ENCODE measurements at places on chromosomes 5 and 9.

DNA sequence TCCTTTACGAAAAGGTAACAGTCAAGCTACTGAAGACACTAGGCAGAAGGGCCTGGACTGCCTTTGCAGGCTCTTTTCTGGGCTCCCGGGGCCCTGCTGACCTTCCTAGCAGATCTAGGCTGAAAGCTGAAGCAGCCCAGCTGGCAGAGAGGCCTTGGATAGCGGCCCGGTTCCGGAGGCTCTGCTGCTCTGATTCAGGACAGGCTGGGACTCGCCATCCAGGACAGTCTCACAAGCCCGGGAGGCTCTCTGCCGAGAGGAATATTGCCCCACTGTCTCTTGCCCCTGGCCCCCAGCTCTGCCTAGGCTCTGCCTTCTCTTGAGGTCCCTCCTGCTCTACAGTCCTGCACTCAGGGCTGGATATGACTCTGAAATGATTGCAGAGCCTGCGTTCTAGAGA lies 67.8 kb downstream of the PSD2 start:
- no peak for DNase-seq

- DNase-seq, result no peak
Measured at GRCh38 chr9:125218621-125219020, 18.3 kb downstream of the RABEPK start.

- no peak for DNase-seq
Measured at GRCh38 chr5:176364765-176365350, 429 bp upstream of the ARL10 start.

DNA sequence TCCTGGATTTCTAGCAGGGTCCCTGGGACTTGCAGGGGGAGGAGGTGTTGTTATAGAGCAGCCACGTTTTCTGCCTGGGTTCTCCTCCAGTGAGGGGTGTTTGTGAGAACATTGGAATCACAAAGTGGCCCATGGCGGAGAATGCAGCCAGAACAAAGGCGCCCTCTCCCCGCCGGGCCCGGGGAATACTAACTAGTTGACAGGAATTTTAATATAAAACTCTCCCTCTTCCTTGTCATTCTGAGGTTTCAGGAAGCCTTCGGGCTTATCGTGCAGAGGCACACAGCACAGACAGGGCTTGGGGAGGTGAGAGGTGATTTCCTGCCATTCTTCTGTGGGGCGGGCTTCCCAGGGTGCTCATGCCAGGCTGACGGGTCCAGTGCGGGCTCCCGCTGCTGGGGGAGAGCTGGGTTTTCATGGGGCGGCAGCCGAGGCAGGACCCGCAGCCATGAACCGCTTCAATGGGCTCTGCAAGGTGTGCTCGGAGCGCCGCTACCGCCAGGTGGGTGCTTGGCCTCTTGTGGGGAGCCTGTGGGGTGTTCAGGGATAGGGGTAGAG lies 37.7 kb downstream of the RGS3 start:
- no peak for DNase-seq

DNA sequence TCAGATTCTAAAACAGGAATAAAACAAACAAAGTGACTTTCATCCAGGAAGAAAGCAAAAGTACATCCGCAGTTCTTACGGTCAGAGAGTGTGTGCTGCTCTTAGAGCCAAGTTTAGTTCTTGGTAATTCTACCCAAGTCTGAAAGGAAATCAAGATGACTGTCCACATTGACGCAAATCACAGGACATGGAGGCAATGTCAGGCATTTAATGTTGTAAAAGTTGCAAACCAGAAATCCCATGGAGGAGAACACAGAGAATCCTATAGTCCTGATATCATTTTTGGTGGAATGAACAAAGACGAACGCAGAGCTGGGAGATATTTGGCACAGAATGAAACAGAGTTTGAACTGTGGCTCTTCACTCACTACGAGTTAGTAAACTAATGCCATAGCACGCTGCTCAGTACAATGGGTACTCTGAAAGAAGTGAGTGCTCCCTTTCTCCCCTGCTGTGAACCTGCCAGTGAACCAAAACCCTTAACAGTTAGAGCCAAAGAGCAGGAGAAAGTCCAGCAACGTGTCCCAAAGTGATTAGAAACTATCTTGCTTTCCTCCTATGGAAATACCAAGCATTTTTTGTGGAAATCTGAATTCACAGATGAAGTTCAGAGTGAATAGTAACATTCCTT lies 74.3 kb downstream of the MUSK start:
- no peak for DNase-seq

DNA sequence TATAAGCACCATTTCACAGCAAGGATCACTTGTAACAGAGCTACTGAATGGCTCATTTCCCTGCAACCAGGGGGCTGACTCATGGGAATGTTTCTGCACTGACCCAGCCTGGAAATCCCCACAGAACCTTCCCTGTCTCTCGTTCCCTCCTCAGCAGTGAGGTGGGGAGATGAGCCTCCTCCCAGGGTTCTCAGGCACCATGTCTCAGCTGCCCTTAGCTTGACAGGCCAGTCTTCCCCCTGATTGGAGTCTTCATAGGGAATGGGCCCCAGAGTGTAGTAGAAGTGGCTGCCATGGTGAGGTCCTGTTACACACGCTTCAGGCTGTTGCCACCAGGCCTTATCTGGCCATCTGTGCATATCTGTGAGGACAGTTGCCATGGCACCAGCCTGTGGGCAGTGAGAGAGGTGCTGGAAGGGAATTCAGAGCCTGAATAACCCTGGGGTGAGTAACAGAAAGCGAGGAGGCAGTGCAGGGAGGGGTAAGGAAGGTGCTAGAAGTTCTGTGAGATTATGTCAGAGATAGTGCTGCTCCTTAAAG lies 324.4 kb downstream of the ENC1 start:
- no peak for DNase-seq

GRCh38 chr9:92294297-92294676 lies 790 bp upstream of the IARS1 start:
- DNase-seq, result peak; percentile 1

GRCh38 chr5:136308212-136308795 lies 57.0 kb downstream of the TRPC7 start:
- DNase-seq, result no peak

DNA sequence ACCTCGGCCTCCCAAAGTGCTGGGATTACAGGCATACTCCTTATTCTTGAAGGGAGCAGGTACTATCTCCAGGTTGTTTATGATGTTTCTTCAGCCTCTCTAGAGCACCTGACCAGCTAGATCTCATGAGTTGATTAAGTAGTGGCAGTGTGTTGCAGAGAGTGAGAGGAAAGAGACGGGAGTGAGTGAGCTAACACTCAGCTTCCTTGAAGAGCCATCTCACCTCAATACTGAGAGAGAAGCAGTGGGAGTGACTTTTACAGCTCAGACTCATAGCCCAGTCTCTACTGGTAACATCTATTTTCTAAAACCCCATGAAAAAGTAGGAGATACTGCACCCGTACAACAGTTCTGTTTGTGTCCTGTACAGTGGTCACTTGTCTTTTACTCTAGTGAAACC lies 43.9 kb upstream of the RUSC2 start:
- DNase-seq, result no peak

DNA sequence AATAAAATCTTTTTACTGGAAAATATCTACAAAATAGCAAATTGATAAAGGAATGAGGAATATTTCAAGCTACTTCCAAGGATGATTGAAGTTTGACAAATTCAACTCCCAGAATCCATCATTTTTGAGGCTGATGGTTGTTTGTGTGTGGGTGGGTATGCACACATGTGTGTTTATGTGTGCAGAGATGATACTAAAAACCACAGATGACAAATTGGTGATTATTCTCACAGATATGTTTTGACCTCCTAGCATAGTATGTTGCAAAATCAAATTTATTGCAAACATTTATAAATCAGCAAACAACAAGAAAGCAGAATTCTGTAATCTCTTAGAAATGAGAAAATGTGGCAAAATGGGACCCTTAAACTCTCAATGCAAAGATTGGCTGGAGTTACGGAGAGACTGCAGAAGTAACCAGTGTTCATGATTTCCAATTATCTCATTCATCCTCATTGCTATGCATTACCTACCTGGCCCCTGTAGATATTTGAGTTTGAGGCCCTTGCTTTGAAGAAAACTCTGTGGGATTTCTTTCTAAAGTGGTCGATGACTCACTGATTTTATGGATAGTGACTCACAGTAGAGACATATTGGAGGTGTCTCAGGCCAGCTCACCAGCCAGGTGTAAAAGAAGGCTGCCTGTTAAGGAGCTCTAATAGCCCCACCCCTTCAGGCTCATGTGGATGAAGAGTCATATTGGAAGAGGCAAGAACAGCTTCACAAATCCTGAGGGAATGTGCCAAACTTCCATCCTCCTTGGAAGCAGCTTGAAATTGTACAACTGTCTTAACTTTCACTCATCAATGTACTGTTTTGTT lies 44.6 kb upstream of the TMC1 start:
- no peak for DNase-seq

GRCh38 chr5:40616781-40617180 lies 62.9 kb upstream of the PTGER4 start:
- no peak for DNase-seq

DNA sequence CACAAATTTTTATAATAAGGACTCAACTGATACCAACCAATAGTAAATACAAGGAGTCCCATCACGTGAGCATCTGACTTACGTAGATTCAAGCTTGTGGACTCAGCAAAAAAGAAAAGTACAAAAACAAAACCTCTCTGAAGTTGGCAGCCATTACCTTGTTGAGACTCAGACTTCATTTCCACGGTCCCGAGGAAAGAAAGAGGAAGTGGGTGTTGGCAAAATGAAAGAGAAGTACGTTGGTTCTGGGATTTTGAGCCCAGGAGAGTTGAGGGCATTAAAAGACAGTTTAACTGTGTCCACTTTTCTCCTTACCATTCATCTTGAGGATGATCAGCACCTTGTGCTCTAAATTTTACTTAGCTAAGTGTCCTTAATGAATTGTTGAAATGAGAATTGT lies 26.7 kb downstream of the NCBP1 start:
- no peak for DNase-seq

DNA sequence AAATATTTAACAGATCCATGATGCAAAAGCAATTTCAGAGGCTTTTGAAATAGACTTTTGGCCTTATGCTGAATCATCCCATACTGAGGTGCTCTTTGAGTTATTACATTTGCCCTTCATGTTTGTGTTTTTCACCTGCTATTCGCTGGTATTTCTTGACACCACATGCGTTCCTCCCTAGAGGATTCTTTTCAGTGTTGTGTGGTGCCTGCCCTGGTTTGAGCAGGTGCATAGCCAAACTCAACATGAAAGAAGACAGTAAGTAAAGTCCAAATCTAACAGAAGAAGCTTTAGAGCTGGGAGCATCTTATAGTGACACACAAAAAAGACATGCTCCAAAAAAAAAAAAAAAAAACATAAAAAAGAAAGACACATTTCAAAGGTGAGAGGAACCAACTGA lies 796.3 kb downstream of the SEMA5A start:
- no peak for DNase-seq

GRCh38 chr9:96492993-96493531 lies 43.1 kb downstream of the HABP4 start:
- no peak for DNase-seq

- no peak for DNase-seq
Measured at GRCh38 chr5:124661317-124662141, 84.9 kb downstream of the ZNF608 start.

GRCh38 chr5:35963381-35963843 lies 25.0 kb upstream of the CAPSL start:
- DNase-seq, result no peak

GRCh38 chr9:22528485-22528884 lies 81.9 kb downstream of the DMRTA1 start:
- DNase-seq, result no peak

Measured in NCI-H1417 treated with DMSO at 0.1 percent for 48 hours (cell line).